ENCODE measurements at places on chromosomes 2 and 18.

GRCh38 chr2:205511641-205512040 is 170.7 kb upstream of the NRP2 start:
- no peak for DNase-seq

DNA sequence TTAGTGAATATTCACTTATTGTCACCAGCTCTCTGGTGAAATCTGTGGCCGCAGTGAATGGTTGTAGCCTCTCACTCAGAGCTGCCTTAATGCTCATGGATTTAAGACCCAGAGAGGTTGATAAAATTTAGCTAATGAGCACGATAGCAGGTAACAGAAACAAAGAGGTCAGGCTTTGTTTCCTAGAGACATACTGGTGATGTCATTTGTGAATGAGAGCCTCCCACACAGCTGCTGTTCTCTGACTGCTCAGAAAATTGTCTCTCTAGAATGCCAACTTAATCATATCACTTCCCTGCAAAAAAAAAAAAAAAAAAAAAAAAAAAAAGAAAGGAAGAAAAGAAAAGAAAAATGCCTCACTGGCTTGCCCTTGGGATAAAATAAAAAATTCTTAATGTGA is 411.7 kb upstream of the MYT1L start:
- DNase-seq: peak; percentile 22

DNA sequence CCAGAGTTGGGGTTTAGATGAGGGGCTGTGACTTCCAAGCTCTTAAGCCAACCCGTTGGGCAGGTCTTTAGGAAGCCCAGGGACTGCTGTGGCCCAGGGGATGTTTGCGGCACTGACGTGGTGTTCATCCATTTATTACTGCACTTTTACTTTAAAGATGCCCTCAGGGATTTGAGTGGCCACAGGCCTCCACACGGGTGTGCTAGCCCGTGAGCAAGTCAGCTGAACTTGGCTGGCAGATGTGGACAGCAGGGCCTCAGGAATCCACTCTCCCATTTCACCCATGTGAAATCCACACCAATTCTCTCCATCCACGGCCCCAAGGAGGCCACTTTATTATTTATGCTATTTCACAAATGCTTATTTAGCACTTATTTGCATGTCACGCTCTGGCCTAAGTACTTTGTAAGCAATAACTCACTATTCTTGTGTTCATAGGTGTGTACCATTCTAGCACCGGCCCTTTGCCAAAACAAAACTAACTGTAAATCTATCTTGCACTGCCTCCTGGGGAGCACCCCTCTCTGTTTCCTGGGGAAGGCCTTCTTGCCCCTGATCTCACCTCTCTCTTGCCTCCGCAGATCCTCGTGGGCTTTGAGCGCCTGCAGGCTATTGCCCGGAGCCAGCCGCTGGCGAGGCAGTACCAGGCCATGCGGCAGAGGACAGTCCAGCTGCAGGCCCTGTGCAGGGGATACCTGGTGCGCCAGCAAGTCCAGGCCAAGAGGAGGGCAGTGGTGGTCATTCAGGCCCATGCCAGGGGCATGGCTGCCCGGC is 39.1 kb upstream of the GPR17 start:
- DNase-seq: no peak

- DNase-seq: no peak
Measured at GRCh38 chr2:6290217-6291015, 575.3 kb downstream of the CMPK2 start.

GRCh38 chr2:117698287-117698686 is 116.2 kb upstream of the DDX18 start:
- DNase-seq: no peak

DNA sequence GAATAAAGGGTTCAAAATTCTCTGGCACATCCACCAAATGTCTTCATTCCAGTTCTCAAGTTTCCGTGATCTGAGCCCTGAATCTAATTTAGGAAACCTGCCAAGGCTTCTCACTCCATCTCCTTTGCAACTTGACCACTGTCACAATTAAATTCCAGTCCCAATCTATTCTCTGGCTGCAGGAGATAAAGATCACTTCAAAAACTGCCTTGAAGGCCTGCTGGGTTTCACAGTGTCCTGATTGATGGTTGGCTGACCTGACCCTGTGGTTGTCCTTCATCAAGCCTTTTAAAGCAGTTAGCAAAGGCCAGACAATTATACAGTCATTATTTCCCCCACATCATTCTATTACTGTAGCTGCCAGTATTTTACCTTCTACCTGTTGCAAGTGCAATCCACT is 60.3 kb upstream of the DNAJC10 start:
- no peak for DNase-seq

DNA sequence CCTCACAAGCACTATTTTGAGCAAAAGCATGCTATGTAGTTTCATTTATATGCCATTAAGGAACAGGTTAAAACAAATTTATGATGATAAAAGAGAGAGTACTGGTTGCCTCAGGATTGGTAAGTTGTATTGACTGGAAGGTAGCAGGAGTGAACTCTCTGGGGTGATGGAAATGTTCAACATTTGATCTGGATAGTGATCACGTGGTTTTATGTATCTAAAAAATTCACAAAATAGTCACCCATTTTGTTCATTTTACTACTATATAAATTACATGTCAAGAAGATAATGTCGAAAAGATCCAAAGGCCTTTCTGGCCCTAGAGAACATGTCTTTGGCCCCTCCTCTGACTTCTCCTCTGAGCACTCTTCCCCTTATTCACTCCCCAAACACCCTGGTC is 10.4 kb upstream of the RAPGEF4 start:
- no peak for DNase-seq

DNA sequence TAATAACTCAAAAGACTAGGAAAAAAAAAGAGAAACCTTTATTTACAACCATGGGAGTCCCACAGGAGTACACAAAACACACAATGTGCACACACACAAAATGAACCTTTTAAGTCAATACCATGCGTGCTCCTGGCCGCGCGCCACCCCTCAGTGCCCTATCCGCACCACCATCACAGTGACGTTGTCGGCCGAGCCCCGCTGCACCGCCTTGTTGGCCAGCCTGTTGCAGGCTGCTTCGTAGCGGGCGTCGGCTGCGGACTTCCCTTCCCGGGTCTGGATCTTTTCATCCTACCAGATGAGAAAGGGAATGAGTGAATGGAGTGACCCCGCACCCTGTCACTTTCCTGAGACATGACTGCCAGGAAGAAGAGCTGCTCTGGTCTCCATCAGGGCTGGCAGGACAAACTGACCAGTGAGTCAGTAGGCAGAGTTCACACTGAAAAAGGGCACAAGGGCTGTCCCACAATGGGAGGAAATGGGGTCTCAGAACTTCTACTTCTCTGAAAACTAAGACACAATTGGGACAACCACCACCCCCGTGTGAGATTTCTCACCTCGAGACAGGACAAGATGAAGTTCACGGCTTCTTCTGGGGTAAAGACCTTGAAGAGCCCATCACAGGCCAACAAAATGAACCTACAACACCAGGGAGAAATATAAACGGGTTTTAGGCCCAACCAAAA is 11.8 kb downstream of the ERFE start:
- no peak for DNase-seq

DNA sequence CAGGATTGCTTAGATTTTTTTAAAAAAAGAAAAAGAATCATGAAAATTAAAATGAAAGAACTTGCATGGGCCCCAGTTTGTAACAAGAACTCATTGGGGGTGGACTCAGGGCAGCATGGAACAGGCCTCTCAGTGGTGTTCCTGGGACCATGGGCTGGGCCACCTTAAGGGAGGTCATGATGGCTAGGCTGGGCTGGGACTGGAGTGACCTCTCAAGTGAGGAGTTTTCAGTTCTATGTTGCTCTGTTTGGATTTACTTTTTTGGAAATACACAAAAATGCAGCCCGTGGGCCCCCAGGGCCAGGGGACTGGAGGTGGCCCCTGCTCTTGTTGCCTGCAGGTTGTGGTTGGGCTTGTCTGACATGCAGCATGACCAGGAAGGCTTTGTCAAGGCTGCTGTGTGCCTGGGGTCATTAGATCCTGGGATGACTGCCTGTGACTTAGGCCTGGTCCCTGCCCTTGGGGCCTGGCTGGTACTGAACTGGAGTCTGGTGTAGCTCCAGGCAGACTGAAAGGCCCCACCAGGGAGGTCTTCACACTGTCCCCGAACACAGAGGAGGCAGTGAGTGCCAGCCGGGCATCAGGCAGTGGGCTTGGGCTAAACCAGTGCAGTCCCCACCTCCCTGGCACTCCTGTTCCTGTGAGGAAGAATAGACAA is 115.6 kb downstream of the GLI2 start:
- DNase-seq: no peak
